ENCODE measurements at places on chromosomes 2 and 18.

DNA sequence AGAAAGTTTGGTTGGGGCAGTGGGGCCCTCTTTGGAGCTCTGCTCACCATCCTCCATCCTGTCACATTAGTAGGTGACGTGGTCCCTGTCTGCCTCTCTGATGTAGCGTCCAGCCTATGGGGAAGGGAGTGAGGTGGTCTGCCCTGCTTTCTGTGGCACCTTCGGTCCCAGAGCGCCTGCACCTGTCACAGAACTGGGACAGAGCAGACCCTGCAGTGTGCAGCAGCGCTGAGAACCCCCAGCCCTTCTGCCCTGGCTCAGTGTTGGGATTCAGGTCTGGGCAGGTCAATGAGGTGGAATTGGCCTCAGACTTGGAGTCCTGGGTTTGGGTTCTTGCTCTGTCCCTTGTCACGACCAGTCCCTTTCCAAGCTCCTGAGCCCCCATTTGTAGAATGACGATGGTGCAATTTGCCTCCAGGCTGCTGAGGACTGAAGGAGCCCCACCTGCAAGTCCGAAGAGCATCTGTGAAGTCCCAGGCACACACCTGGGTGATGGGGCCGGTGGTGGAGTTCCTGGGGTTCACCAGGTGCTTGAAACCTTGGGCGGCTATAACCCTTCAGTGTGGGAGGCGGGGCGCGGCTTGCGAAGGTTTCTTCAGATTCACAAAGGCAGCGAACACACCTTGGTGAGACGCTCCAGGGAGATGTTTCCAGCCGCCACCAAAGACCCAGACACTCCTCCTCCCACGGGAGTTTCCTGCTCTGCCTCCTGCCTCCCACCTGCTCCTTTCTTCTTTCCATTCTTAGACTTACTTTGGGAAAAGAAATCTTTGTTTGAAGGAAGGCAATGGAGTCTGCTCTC is 265.4 kb upstream of the HDAC4 start:
- no peak for DNase-seq

DNA sequence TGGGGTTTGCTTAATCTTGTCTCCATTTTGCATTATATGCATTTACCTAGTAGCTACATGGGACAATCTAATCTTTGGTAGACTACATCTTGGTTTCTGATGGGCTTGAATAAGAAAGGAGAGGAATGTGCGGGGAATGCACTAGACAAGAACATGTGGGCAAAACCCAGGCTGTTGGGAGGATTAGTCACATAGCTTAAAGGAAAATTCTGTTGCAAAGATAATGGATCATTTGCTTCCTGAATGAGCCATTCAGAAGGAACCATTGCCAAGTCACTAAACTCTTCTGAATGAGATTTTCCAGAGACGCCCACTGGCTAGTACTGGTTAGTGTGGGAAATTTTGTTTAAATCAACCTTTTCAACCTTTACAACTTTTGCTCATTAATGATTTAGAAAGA is 84.8 kb downstream of the OSBPL6 start:
- DNase-seq: peak; percentile 92

DNA sequence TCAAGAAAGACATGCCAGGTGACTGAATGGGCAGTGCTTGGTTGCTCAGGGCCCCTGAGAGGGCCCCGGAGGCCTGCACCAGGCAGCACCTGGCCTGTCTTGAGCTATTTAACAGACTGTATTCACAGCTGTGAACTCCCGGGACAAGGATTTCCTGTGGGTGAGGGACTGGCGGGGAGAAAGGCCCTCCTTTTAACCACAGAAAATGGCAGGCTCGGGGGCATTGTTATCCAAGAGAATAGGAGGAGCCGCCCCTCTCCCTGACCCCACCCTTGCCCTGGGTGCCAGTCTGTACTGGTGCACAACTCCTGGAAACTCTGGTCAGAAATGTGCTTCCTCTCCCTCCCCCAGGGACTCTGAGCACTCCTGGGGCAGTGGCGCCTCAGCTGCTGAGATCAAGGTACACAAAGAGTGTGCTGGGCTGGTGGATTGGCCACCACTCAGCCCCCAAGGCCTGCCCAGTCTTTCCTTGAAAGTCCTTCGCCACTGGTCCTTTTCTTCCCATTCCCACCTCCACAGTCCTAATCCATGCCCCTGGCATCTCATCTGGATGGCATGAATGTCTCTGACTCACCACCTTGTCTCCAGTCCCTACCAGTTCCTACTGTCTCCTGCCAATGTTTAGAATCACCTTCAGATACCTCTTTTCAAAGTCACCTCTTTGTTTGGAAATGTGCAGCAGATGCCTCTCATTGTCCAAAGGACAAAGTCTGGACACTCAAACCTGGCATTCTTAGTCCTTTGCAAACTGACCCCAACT is 19.6 kb upstream of the EPAS1 start:
- DNase-seq: no peak

DNA sequence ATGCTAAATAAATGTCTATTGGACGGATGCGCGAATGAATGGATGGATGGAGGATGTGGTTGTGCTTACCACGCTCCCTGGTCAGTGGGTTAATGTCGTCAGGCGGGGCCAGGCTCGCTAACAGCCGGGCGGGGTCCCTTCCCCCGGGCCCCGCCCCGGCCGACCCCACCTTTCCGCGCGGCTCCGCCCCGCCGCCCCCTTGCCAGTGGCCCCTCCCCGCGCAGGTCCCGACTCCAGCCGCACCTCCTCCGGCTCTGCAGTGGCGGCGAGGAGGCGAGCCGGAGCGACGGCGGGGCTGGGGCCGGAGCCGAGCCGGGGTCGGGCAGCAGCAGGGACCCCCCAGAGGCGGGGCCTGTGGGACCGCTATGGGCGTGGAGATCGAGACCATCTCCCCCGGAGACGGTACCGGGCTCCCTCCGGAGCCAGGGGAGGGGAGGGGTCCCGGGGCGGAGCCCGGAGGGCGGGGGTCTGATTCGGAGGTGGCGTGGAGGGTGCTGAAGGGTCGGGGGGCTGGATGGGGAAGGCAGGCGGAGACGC is at the start of gene FKBP1B:
TSS of gene FKBP1B (plus strand) at position 257 of the 537 bp plus-strand sequence. CDS start at position 366, 109 bp downstream.
- peak; percentile 25 for DNase-seq

DNA sequence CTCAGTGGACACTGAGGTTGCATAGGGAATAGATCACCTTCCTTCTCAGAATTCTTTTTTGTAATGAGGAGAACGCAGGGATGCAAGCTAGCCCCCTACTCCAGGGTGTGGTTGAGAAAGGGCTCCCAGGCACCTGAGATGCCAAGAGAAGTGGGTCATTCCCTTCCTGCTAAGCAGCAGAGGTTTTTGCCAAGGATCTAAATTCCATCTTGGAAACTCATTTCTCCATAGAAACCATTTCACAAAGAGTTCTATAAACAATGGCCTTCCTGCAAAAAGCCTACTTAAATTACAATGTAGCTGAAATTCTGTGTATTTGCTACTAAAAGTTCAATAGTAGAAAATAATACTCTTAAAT is 3.7 kb upstream of the PPP3R1 start:
- peak; percentile 64 for DNase-seq

GRCh38 chr2:43513216-43513615 is 82.6 kb downstream of the THADA start:
- no peak for DNase-seq

DNA sequence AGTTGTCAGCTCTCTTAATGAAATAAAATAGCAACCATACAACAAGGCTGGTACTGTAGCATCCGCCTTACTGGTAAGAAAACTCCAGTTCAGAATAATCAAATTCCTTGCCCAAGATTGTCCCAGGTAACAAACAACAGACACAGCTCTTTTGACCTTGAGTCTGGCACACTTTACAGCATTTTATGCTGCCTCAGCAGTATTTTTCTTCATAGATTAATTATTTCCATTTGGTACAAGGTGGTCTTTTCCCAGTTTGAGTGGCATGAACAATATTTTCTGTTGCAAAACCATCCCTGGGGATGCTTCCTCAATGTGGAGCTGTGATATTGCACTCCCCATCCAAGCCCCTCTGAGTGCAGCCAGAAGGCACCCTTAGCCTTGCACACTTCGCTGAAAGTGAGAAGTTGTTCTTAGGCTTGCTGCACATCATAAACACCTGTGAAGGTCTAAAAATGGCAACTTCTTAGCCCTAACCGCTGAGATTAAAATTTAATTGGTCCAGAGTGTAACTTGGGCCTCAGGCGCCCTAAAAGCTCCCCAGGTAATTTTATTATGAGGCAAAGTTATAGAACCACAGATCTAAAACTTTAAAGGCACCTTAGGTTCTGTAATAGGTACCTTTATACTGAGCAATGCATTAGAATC is 523.3 kb downstream of the CMPK2 start:
- no peak for DNase-seq

DNA sequence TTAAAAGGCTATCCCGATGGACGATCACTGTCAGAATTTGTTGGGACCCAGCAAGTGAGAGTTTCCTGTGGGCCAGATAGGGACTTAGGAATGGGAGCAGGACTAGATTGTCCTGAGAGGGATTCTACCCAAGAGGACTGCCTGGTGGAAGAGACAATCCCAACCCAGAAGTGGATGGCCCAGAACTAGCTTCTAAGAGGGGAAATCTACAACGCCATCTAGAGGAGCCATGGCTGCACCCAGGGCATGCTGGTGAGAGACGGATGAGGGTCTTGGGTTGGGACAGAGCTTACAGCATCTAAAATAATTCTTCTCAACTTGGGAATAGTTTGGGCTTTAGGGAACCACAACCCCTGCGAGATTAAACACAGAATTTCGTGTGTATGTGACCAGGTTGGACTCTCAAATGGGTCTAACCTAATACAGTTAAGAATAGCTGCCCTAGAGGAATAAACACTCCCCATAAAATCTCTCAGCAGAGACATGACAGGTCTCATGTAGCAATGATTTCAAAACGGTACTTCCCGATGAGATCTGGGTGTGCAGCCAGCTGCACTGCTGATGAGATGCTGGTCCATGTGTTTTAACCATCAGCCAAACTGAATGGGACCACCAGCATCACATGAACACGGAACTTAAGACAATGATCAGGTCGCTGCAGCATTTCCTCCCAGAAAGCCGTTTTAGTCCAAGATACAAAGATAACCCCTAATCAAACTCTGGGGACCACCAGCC is 50.8 kb downstream of the CCBE1 start:
- DNase-seq: peak; percentile 19

DNA sequence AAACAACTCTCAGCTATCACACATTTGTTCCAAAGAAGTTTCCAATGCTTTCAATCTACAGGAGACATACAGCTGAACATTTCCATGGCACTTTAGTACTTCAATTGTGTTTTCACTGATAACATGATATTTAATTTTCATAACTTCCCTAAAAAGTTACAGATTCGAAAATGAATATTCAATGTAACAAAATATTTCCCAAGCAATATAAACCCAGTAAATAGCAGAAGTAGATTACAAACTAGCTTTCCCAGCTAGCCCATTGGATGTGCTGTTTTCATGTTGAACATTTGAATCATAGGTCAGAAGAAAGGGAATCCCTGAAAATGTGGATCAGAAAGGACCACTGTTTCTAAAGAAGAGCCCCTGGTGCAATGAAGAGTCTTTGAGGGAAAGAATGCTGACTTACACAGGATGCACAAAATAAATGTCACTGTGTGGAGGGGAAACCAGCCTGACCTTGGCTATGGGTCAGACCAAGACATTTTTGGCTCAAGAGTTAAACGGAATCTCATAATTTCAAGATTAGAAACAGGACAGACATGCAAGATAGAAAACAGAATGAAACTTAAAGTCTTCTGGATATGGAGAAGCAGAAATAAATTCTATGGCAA is 22.5 kb downstream of the CYTIP start:
- no peak for DNase-seq

GRCh38 chr2:184463102-184463865 is 135.0 kb upstream of the ZNF804A start:
- DNase-seq: no peak

- no peak for DNase-seq
Observed at GRCh38 chr2:3494984-3495666, 24.2 kb downstream of the ADI1 start.

GRCh38 chr18:12255626-12256026 is 1.5 kb downstream of the CIDEA start:
- DNase-seq: peak; percentile 43

DNA sequence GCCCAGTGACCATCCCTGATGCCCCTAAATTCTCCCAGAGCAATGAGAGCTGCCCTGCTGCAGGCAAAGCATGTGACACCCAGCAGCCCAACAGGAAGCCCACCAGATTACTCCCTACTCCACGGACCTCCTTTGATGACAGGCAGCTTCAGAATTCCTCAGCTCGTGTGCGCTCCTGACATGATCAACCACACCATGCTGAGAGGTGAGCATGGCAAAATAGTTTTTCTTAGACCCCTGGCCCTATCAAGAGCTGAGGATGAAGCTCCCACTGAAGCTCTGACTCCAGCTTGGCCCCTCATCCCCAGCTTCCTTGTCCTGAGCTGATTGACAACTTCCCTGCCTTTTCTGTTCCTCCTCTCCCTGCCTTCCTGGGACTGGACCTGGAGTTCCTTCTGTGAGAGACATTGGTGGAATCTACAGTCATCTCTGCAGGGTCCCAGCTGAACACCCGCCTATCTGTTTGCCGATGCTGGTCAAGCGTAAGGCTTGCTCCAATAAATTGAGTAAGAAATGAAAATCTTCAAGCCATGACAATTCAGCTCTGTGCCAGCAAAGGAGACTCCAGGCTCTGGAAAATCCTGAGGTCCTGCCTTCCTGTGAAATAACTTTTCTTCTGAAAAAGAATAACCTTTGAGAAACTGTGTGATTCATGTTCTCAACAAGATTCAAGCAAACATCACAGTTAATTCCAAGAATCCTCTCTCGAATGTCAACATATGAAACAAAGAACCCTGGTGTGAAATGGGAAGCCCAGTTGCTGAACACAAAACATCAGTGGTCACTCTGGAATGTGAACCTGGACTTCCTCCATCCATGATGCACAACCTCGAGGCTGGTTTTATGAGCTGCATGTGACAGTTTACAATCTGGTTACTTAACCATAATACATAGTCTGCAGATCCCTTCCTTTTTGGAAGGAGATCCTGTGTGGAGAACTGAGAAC is 201.1 kb downstream of the SPP2 start:
- DNase-seq: peak; percentile 97

- DNase-seq: peak; percentile 36
Observed at GRCh38 chr2:40405465-40405864, 46.4 kb downstream of the SLC8A1 start.

- no peak for DNase-seq
Observed at GRCh38 chr18:54742120-54742519, 86.2 kb upstream of the RAB27B start.

- DNase-seq: peak; percentile 14
Observed at GRCh38 chr2:160720098-160720497, 226.5 kb upstream of the RBMS1 start.

GRCh38 chr2:127607399-127607908 is 38.5 kb upstream of the GPR17 start:
- no peak for DNase-seq

- no peak for DNase-seq
Observed at GRCh38 chr2:64331849-64332699, 121.9 kb upstream of the LGALSL start.

- DNase-seq: no peak
Observed at GRCh38 chr2:149931486-149931885, 343.9 kb upstream of the MMADHC start.

- DNase-seq: no peak
Observed at GRCh38 chr2:161245261-161245553, 63.0 kb upstream of the PSMD14 start.

- peak; percentile 24 for DNase-seq
Observed at GRCh38 chr2:43185146-43185545, 41.3 kb downstream of the ZFP36L2 start.

- DNase-seq: no peak
Observed at GRCh38 chr2:6730649-6731532, 134.8 kb downstream of the CMPK2 start.

Measured in HCEC 1CT (cell line).